IPS DF 19.7 (cell line): ENCODE measurements at places on chromosomes 5 and 9.

GRCh38 chr9:13447843-13448422, 168.4 kb upstream of the MPDZ start:
- no peak for DNase-seq

- no peak for DNase-seq
Measured at GRCh38 chr5:108545301-108545700, 163.4 kb upstream of the FBXL17 start.

- DNase-seq = no peak
Measured at GRCh38 chr9:2655411-2655901, 33.9 kb downstream of the VLDLR start.

GRCh38 chr5:149831492-149831891, 101.4 kb downstream of the PPARGC1B start:
- no peak for DNase-seq

DNA sequence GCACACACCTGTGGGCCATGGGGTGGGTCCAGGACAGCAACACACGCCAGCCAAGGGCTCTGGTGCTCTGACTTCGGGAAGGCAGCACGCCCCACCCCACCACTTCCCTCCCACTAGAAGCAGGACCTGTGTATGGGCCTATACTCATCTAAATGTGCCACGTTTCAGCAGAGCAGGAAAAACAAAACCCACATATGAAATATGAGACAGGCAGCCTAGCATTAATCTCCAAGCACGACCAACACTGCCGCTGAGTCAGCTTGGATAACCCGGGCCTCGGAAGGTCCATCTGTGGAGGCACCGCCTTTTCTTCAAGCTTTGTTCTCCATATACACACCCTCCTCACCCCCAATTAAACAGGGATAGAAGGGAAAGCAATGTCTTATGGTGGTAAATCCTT, 203.1 kb downstream of the ROR2 start:
- DNase-seq = no peak

- no peak for DNase-seq
Measured at GRCh38 chr5:146233441-146233840, 30.0 kb downstream of the RBM27 start.

GRCh38 chr9:81113453-81114124, 575.8 kb downstream of the TLE1 start:
- DNase-seq = no peak

- DNase-seq = no peak
Measured at GRCh38 chr5:62575489-62575888, 3.1 kb upstream of the LRRC70 start.

DNA sequence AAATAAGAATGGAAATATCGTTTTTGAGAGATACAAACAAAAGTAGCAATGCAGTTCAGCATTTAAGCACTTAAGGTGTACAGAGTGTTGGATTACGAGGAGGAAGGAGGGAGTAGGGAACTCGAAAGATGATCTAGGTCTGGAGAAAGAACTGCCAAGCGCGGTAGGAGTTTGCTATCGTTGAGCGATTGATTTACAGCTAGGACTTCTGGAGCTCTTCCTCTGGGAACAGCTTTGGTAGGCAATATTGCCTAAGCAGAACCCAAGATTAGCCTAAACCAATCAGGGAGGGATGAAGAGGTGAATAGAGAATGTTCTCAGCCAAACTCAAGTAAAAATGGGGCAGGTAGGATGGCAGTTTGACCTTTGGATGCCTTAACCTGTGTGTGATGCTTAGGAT, 965 bp downstream of the CLTA start:
- no peak for DNase-seq

DNA sequence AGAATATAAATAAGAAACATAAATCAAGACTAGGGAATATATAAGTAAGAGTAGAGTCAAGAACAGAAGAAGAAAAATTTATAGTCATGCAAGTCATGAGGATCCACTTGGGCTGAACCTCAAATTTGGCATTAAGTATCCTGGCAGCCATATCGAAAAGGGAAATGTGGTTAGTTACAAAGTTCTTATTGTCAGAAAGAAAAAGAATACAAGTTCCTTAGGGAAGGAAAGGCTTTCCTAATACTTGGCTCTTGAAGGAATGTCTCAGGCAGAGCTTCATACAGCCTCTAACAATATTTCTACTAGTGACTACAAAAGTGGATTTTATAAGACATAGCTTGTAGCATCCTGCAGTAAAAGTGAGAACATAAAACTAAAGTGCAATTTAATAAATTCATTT, 45.4 kb downstream of the TMEM252 start:
- no peak for DNase-seq

DNA sequence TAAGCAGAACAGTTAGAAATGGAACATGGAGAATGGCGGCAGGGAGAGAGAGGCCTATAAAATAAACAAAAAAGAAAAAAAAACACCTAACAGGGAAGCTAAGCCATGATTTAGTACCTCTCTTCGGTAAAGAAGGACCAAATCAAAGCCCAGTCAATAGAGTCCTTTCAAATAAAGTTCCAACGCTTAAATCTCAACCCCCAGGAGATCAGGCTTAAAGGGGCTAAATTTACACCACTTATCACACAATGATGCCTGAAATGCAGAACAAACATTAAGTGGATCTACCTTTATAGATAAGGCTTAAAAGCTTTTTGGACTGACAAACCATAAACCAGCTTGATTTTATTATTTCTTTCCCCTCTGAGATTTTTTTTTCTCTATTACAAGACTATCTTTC, 66.3 kb downstream of the PRELID2 start:
- DNase-seq = no peak

GRCh38 chr9:94643176-94643575, 3.9 kb upstream of the FBP1 start:
- DNase-seq = no peak

DNA sequence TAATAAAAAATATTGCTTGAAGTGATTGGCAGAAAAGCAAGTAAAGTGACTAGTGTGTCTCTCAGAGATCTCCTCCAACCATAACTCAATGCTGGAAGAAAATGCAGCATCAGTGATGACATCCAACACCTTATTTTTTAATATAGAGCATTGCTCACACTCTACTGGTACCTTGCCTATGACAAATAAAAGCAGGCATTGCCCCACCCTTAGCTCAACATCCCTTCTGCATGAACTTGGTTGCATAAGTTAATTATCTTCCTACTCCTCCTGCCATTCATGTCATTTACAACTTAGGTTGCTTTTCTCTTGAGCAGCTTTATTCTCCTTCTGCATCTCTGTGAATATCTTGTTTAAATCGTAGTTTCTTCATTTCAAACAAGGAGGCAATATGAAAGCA, 41.2 kb downstream of the FEM1C start:
- DNase-seq = no peak

DNA sequence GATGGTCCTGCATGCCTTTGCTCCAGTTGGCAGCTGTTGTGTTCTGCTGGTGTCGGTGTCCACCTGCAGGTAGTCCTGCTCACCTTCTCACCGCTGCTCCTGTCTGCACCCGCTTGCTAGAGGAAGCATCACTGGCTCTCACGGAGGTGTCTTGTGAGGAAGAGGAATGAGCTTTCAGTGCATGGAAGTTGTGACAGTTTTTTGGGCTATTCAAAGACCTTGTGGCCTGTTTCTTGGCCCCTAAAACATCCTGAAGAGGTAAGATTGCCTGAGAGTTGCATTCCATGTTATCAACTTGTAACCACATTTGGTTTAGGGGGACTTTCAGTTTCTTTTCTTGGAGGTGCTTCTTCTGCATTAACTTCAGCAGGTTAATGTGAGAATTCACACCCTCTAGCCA, 85.6 kb downstream of the MACROH2A1 start:
- no peak for DNase-seq

GRCh38 chr5:142012792-142013388, at the start of gene GNPDA1:
GNPDA1 (minus strand) TSS chr5:142013027; CDS start chr5:142012035, 992 bp downstream.
- DNase-seq = no peak

DNA sequence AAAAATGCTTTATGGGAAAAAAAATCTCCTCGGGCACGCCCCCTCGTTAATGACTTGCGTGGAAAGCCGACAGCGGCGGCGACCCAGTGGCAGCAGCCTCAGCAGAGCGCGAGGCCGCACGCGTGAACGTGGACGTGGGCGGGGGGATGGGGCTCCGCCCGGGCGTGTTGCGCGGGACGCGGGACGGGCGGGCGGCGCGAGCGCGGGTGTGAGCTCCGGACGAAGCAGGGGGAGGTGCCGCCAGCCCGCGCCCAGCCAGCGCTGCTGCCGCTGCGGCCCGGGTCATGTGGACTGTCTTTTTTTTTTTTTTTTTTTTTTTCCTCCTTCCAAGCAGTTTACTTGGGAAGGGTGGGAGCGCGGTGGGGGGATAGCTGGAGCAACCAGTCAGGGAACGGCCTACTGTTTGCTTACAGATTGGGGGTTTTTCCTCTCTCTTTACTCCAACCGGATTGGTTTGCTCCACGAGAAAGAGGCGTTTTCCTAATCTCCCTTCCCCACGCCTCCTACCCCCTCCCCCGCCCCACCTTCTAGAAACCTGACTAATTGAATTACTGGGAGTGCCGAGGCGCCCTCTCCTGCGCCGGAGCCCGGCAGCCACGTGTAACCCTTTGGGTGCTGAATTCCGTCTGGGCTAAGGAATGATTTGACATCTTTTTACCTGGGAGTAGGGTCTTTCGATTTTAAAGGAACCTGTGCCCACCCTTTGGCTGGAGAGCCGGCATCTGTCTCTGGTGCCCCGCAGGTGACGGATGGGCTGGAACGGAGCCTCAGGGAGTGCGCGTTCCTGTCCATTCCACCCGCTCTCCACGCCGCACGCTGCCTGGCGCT, 1.7 kb upstream of the EFNA5 start:
- DNase-seq = peak; percentile 98

DNA sequence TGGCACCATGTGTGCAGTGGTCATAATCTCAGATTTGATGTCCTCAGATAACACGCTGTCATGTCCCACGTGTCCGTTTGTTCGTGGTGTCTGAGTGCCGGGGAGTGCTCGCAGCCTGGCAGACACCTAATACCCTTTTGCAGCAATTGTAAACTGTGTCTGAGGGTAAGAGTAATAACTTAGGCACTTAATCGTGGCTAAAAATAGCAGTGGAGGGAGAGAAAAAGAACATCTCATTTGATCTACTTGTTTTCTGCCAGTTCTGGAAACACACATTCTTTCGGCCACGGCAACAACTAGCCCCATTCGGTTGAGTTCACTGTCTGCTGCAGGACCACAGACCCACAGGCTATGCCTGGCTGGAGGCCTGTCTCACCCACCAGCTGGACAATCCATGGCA, 16.5 kb downstream of the ADCY2 start:
- no peak for DNase-seq

- no peak for DNase-seq
Measured at GRCh38 chr5:141753143-141753970, 71.3 kb upstream of the ARAP3 start.

GRCh38 chr5:34905564-34905963, 9.7 kb downstream of the RAD1 start:
- no peak for DNase-seq

GRCh38 chr5:171482434-171482730, 62.9 kb downstream of the FGF18 start:
- DNase-seq = no peak

DNA sequence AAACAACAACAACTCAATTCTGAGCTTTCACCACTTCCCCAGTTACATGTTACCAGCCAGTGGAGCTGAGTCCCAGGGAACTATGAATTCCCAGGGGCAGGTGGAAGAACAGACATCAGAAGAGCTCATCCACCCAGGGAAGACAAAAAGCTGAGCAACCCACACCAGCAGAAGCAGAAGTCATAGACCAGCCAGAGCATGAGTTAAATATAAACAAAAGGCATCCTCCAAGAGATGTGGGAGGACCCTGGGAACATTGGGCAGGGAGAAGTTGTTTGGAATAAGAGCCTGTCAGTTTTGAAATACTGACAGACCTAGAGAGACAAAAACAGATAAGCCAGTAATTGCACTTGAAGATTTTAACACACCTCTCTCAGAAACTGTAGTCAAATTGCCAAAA, 102.3 kb upstream of the LMX1B start:
- no peak for DNase-seq

DNA sequence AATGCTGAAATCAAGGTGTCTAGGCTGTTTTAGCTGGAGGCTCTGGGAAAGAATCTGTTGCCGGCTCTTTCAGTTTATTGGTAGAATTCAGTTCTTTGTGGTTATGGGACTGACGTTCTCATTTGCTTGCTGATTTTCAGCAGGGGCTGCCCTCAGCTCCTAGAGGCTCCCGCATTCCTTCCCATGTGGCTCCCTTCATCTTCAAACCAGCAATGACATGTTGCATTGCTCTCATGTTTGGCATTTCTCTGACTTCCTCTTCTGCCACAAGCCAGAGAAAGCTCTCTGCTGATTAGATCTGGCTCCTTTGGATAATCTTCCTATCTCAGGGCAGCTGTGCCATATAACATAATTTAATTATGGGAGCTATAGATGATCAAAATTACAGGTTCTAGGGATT, 360.3 kb downstream of the LRRC70 start:
- DNase-seq = peak; percentile 5

DNA sequence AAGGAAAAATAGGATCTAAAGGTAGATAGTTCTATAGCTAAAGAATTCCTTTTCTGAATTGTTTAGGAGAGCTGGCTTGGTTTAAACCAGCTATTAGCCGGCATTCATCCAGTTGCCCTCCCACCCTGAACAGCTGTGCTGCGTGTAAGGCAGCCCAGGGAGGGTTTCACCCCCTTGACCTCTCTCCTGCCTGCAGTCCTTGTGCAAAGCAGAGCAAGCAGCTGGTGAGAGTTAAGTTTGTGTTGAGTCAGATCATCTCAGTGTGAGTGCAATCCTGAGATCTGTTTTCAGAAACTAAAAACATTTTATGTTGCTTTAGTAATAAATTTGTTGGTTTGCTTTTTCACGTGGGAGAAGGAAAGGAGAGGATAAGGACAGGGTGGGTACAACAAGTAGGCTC, 13.0 kb downstream of the SLC25A25 start:
- no peak for DNase-seq

DNA sequence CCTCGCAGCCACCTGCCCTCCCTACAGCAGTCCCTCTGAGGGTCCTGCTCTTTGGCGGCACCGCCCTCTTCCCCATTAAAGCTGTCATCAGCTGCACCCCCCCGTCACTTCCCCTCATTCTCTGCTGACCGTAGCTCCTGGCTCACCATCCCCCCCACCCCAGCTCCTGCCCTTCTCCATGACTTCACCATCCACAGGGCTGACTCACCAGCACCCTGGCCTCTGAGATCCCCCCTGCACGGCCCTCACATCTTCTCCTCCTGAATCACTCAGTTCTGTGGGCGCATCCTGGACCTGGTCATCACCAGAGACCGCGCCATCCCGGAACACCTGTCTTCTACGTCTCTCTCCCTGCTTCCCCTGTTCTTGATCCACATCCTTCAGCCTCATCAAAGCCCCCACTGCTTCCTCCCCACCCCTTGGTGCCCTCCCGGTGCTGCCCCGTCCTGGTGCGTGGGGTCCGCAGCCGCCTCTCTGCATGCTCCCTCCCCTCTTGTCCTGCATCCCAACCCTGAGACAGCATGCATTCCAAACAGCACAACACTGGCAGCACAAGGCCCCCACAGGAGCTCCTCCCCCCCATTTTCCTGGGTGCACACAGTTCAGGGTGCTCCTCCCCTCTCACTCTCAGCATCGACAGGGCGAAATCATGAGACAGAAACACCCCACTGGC, 12.9 kb downstream of the FLT4 start:
- DNase-seq = no peak

GRCh38 chr5:80884929-80885328, 75.2 kb upstream of the RASGRF2 start:
- DNase-seq = no peak

- DNase-seq = no peak
Measured at GRCh38 chr9:112552229-112553056, 65.8 kb downstream of the KIAA1958 start.
